ENCODE measurements at places on chromosomes 12 and 14.

GRCh38 chr12:11542599-11542998 is 106.9 kb upstream of the ETV6 start:
- no peak for DNase-seq

- no peak for DNase-seq
Observed at GRCh38 chr12:4771960-4772566, 51.9 kb downstream of the GALNT8 start.

DNA sequence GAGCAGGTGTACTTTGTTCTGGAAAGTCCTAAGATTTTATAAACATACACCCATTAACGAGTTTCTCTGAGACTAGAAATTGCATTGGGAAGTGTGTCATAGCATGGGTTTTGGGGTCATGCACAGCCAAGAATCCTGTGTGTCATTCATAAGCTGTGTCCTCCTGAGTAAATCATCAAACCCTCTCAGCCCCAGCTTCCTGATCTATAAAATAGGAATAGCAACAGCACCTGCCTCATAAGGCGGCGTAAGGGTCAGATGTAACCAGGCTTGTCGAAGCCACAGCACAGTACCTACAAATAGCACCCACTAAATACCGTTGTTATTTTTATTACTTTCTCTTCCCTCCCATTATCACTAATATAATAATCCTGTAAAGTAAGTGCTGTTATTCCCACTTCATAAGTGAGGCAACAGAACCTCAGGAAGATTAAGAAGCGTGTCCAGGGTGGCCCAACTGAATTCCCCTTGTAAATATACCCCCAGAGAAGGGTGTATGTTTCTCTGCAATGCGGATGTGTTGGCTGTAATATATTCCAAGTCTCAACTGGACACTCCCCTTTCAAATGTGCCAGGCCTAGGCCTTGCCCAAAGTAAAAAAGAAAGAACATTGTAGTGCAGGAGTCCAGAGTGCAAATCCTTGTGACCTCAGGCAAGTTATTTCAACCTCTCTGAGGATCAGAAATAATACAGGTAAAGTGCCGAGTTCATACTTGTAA is 188.3 kb upstream of the BCL2L14 start:
- DNase-seq: no peak

DNA sequence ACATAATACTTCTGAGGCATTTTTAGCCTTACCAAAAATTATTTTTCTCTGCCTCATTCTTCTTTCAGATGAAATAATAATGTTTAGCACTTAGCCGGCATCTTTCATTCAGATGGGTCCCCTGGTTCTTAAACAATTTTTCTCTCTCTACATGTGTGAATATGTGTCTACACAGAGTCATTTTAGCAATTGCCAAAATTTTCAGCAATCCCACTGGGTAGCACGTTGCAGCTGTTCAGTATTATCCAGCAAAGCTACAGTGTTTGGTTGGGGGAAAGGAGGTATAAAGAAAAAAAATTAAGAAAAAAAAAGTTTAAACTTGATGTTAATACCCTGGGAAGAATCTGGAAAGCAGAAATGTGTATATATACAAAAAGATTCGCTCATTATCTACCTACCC is 160.5 kb upstream of the TRHDE start:
- DNase-seq: no peak

- DNase-seq: no peak
Observed at GRCh38 chr12:51726931-51727330, 121.6 kb downstream of the FIGNL2 start.

- DNase-seq: no peak
Observed at GRCh38 chr14:75769047-75769685, 108.1 kb downstream of the TTLL5 start.

DNA sequence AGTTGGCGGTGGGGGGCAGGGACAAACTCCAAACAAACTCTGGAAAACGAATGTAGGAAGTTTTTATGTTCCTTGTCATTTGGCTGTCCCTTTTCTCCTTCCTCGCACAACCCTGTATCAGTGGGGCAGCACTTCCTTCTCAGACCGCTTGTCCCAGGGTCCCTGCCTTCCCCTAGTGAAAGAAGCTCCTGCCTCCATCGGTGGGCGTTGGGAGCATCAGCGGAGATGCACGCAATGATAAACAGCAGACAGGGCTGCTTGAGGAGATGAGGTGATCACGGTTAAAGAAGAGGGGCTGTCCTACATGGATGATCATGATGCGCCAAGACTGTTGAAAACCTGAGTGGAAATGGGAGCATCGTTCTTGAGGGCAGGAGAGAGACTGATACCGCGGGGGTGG is 620 bp downstream of the C1S start:
- no peak for DNase-seq

GRCh38 chr12:7060353-7060954 is at the start of gene C1S:
Gene C1S, plus strand, starts transcription at chr12:7060718. Its CDS starts 1,195 bp downstream, at chr12:7061913.
- DNase-seq: no peak

DNA sequence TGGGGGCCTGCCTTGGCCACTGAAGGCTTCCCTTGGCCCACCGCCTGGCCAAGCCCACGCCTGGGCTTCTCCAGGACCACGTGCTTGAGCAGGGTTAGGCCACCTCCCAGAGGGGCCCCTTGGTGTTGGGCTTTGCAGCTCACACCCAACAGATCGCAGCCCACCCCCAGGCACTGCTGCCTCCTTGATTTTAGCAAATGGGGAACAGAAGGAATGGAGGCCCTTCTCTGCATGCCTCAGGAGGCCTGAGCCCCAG is 23.3 kb downstream of the RAB35 start:
- DNase-seq: no peak

DNA sequence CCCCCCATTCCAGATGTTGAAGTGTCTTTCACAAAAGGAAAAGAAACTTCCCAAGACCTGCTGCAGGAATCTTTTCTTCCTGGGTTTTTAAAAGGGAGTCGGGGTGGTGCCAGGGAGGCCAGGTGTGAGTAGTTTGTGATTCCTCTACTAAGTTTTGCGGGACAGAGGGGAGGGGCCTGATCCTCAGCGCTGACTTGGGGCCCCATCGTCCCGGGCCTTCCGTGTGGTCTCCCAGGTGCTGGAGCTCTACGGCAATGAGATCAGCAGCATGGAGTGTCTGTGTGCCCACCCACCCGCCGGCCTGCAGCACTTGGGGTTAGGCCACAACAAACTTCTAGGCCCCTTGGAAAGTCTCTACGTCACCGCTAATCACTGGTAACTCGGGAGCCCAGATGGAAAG is 4.5 kb downstream of the LRRC43 start:
- no peak for DNase-seq

GRCh38 chr12:96107236-96107635 is 71.8 kb upstream of the LTA4H start:
- DNase-seq: no peak

DNA sequence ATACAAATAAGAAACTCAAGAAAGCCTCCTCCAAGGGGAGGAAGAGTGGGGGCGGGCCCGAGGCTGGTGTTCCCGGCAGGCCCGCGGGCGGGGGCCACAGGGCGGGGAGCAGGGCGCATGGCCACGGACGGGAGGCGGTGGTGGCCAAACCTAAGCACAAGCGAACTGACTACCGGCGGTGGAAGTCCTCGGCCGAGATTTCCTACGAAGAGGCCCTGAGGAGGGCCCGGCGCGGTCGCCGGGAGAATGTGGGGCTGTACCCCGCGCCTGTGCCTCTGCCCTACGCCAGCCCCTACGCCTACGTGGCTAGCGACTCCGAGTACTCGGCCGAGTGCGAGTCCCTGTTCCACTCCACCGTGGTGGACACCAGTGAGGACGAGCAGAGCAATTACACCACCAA is 8.7 kb downstream of the DACT1 start:
- DNase-seq: no peak
